ENCODE measurements at places on chromosomes 7 and 10. TPM values are rescaled to one million over a fixed set of nuclear protein-coding genes. Genes with fewer than 3 reads are reported as not detected.
A peak's percentile ranks its signal among the peaks of the same experiment; 100 is the strongest.

GRCh38 chr10:13946209-13946460 lies 359.4 kb downstream of the PRPF18 start:
- H3K4me3 ChIP-seq: no peak overlapping the region
- no peaks in the 10 kb centered on the region for H3K27me3 ChIP-seq
- H3K4me1 ChIP-seq: no peaks in the 10 kb centered on the region
- no peak overlapping the region for H3K27ac ChIP-seq
- no peaks in the 10 kb centered on the region for H3K36me3 ChIP-seq
- no peak for DNase-seq

The MYO1G gene
- 47.0 TPM for total RNA-seq

The EPHB6 gene
- total RNA-seq: 75.6 TPM

DNA sequence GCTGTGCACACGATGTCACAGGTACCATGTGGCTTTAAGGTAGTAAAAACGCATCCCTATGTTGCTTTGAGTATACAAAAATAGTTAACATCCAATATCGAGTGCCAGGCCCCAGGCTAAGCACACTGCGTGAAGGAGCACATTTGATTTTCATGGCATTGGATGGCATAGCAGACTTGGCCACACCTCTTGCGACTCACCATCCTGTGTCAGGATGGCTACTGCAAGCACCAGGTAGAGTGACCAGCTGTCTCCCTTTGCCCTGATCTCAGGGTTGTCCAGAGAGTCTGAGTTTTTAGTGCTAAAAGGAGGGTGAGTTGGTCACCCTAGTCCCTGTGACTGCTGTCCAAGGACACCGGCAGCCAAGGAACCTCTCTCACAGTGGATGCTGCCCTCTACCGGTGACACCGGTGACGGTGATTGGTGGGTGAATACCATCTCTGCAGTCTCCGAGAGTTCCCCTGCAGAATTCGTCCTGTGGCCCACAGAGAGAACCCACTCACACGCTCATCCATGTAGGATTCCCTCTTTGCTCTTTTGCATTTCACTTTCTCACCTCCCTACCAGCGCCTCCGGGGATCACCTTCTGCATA lies 76.1 kb downstream of the BICC1 start:
- H3K4me3 ChIP-seq: no peak overlapping the region
- no peaks in the 10 kb centered on the region for H3K36me3 ChIP-seq
- H3K27me3 ChIP-seq: no peaks in the 10 kb centered on the region
- no peaks in the 10 kb centered on the region for H3K4me1 ChIP-seq

DNA sequence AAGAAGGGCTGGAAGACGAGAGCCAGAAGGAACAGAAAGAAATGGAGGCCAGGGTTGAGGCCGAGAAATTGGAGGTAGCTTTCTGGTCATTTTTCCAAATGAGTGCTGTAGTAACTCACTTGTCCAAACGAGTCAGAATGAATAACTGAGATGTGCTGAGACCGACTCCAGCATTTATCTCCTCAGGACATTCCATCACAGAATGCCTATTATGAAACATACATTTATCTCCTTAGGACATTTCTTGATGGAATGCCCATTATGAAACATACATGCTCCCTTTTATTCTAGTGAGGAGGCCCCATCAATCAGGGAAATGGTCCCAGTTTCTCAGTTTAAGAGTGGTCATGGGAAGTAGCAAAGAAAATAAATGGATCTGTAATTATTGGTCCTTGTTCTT lies 16.5 kb downstream of the AVL9 start:
- DNase-seq: no peak
- H3K36me3 ChIP-seq: peaks cover 9% of the 10 kb centered on the region
- H3K27me3 ChIP-seq: no peaks in the 10 kb centered on the region
- H3K27ac ChIP-seq: no peak overlapping the region

The IFIT5 gene
- total RNA-seq: 17.6 TPM

The CRHR2 gene
- under 0.01 TPM for total RNA-seq

GRCh38 chr10:34768972-34769330 lies 46.1 kb downstream of the PARD3 start:
- no peak overlapping the region for H3K27ac ChIP-seq
- no peak overlapping the region for H3K4me3 ChIP-seq
- H3K4me1 ChIP-seq: peaks cover 17% of the 10 kb centered on the region
- no peaks in the 10 kb centered on the region for H3K27me3 ChIP-seq
- H3K36me3 ChIP-seq: no peaks in the 10 kb centered on the region

GRCh38 chr10:18400201-18400905 lies 251.0 kb downstream of the NSUN6 start:
- H3K4me1 ChIP-seq: no peaks in the 10 kb centered on the region
- DNase-seq: peak; percentile 65
- peak overlapping the region; percentile 29 for H3K4me3 ChIP-seq
- H3K27me3 ChIP-seq: no peaks in the 10 kb centered on the region
- H3K36me3 ChIP-seq: no peaks in the 10 kb centered on the region
